CD4-positive, alpha-beta T cell treated with Interleukin-4 for 1 hour (primary cell): ENCODE measurements at places on chromosomes 12 and 14.

GRCh38 chr12:65823513-65824375, 539 bp upstream of the HMGA2 start:
- no peak for DNase-seq

- DNase-seq, result peak; percentile 68
Observed at GRCh38 chr14:53180272-53181221, 27.4 kb upstream of the DDHD1 start.

DNA sequence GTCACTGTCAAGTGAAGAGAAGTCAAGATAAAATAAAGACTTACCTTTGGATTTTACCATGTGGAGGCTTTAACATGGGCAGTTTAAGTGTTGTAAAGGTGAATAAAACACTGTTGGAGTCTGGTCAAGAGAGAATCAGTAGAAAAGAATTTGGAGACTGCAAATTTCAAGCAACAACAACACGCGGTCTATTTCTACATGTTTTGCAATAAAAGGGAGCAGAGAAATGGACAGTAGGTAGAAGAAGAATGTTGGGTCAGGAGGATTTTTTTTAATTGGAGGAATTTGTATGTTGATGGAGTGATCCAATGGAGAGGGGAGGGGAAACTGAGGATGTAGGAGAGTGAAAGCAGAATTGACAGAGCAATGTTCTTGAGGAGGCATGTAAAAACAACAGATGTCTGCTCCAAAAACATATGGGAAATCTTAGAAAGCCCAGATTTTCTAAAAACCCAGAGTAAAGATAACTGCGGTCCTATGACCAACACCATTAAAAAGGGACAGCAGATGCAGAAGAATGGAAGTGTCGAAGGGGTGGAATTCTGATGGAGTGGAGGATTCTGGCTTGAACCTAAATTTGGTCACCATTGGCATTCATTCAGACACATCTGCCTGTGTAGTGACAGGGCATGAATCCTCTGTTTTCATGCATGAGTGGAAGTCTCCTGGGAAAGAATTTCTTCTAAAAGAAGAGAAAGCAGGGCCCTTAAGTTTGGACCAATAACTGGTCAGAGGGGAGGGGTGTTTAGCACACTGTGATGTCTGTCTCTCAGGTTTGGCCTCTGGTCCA, 68.0 kb upstream of the OSBPL8 start:
- DNase-seq, result no peak

GRCh38 chr14:90911121-90911520, 94.9 kb upstream of the TTC7B start:
- DNase-seq, result no peak

GRCh38 chr12:57522887-57523705, 472 bp downstream of the MBD6 start:
- DNase-seq, result peak; percentile 69

- DNase-seq, result no peak
Observed at GRCh38 chr14:21203470-21204166, 47.8 kb upstream of the OR5AU1 start.

GRCh38 chr14:23520899-23521533, 30.5 kb downstream of the ZFHX2 start:
- DNase-seq, result no peak

GRCh38 chr12:6182279-6182898, 17.8 kb upstream of the CD9 start:
- no peak for DNase-seq

GRCh38 chr14:60227291-60227690, 21.7 kb upstream of the PPM1A start:
- DNase-seq, result no peak

DNA sequence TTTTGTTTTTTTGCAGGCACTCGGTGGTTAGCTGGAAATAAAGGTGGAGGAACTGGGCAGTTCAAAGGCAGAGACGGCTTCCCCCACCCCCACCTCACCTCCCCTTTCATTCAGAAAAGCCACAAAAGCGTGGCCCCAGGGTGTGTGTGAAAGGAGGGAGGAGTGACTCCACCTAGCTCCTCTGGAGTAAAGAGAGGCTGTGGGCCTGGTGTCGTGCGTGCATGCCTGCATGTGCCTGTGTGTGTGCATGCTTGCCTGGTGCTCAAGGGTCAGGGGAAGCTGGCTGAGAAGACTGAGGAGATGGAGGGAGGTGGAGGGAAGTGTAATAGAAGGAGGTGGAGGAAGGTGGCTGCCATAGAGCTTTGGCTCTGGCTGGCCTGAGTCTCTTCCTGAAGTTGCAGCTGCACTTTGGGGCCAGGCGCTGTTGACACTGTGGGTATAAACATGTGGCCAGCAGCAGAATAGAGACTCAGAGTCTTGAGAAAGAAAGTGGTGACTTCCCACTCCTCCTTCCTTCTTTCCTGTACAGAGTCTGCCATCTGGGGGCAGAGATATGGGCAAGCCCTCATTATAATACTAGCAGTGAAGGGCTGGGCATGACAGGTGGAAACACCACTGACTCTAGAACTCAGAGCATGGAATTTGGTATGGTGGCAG, 36.9 kb upstream of the SINHCAF start:
- peak; percentile 21 for DNase-seq

DNA sequence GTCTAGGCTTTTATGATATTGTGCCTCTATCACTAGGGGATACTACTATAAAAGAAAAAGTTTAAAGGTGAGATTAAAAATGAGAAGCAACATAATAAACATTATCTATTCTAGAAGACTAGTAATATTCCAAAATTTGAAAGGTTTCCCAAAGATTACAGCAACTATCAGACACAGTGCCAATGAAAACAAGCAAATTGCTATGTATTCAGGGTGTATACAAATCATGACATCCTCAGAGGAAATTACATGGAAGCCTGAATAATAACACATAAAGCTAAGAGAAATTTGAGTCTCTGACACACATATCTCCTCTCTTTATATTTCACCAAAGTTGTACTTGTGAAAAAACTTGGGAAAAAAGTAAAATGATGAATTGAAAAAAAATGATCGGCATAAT, 327.0 kb downstream of the SEC23A start:
- no peak for DNase-seq

GRCh38 chr14:55535516-55536203, 44.3 kb upstream of the KTN1 start:
- no peak for DNase-seq

GRCh38 chr12:39065455-39065854, 160.1 kb upstream of the CPNE8 start:
- no peak for DNase-seq

GRCh38 chr14:63603749-63604277, 37.9 kb downstream of the WDR89 start:
- no peak for DNase-seq

GRCh38 chr12:3580094-3580749, 89.2 kb downstream of the PRMT8 start:
- DNase-seq, result no peak

DNA sequence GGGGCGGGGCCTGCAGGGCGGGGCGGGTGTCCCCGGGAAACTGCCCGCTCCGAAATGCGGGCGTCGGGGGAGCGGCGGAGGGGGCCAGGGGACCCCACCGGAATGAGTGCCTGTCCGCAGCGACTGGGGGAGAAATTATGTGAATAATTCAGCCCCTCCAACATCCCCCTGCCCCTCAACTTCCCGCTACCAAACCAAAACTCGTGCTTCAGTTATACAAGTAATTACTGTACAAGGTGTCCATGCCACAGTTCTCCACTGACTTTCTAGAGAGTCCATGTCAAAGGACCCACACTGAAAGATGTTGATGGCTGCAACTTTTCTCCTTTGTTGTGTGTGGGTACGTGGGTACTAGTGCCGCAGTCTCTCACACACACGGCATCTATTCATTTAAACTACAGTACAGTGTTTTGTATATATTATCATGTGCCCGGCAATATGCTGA, 414 bp upstream of the CDK17 start:
- no peak for DNase-seq

DNA sequence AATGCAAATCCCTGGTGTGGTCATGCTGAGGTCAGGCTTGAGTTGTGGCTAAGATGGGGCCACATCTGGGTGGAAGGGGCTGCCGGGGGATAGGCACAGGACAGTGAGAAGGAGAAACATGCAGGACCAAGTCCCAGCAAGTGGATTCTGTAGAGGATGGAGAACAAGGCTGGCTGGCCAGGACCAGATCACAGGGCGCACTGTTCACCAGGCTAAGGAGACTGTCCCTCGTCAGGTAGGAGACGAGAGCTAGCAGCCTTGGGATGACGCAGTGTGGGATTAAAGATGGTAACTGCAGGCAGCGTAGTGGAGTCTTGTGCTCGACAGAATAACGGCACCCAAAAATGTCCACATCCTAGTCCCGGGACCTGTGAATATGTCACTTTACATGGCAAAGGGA, 336.1 kb downstream of the BCL11B start:
- DNase-seq, result peak; percentile 7

DNA sequence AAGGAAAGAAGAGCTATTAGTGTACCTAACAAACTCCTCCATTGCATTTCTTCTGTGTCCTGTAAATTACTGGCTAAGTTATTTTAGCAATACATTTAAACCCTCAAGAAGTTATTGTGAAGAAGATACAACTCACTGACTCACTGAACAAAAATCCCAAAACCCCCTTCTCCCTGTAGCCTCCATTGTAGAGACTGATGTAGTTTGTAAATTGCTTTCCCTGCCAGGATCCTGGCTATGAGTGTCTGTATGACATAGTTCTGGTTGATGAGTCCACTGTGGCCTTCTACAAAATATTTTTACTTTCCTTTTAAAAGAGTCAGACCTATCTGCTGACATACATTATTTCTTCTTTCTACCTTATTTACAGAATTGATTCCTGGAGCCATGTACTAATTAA, 155.6 kb downstream of the SLC6A15 start:
- DNase-seq, result no peak

DNA sequence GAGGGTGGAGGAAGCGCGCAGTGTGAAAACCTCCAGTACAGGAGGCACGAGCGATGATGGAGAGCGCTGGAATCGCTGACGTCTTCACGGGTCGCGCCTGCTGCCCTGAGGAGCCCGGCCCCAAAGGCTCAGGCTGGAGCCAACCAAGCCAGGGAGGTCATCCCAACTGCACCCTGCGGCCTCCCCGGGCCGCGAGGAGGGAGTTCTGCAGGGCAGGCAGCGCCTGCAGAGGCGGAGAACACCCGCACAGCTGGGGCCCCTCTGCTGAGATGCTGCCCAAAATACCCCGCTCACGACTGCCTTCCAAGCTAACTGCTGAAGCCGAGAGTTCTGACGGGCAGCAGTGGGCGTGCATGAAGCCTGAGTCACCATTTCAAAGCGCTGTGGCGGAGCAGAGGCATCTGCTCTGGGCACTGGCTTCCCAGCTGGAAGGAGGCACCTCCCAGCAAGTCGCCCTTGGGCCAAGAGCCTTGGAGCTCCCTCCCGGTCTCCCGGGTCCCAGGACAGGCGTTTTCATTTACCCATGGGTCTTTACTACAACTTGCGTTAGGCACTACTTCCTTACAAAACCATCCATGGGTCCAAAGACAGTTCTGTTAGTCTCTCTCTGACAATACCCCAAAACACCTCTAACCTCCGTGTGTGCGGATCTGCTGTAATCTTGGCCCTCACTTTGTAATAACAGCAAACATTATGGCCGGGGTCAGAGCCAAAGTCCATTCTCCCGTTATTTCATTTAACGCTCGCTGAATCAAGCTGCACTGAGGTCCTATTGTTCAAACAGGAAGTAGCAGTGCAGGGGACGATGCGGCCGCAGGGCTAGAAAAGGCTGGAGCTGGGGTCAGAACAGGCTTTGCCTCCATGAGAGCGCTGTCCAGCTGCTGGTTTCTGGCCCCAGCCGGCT, 60.1 kb upstream of the RIMBP2 start:
- DNase-seq, result no peak

DNA sequence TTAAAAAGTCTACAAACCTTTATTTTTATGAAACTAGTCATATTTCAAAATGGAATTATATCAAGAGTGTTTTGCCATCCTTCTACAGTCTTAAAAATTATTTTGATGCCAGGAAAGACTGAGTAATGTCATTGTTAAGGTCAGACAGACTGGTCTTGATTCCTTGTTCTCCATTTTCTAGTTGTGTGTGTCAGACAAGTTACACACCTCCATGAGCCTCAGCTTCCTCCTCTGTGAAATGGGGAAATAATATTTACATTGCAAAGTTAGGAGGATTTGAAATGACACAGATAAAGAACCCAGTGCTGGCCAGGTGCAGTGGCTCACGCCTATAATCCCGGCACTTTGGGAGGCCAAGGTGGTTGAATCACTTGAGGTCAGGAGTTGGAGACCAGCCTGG, 47.4 kb upstream of the ELK3 start:
- no peak for DNase-seq

- DNase-seq, result no peak
Observed at GRCh38 chr12:118418385-118419057, 42.2 kb downstream of the SUDS3 start.

- DNase-seq, result no peak
Observed at GRCh38 chr12:1346126-1346525, 248.3 kb downstream of the FBXL14 start.

GRCh38 chr14:61822458-61822857, 60.2 kb downstream of the SNAPC1 start:
- no peak for DNase-seq

DNA sequence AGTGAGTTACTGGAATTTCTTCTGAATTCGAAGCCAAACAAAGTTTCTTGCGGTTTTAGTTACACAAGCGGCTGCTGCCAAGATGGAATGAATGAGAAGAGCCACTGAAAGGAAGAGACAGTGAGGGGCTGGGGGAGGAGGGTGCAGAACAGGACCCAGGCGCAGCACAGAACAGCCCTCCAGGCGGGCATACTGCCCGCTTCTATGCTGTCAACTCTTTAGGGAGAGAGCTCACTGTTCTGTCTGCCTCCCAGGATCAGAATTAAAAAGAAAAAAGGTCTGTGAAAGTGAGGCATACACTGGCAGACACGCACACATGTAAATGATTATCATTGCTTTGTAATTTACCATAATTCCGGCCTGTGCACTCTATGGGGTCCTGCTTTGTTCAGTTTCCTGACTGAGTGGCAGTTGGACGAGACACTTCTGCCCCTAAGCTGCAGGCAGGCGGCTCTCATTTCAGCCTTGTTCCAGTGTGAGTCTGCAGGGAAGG, 231.6 kb downstream of the CACNA1C start:
- no peak for DNase-seq

DNA sequence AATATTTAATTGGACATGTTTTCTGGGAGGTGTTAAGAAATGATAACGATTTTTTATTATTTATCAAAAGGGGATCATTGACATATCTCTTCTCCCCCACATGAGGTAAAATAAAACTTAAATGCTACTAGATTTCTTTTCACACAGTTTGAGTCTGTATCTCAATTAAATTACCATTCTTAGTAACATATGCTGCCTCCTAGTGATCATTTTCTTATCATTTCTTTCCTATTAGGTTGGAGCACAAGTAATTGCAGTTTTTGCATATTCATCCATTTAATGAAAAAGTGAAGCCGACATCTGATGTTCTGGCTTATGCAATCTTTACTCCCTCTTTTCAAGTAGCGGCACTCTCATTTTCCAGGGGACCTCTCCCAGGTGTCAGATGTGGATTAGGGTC, 24.9 kb downstream of the PUS7L start:
- no peak for DNase-seq

GRCh38 chr14:102232348-102232625, 72.7 kb downstream of the MOK start:
- DNase-seq, result no peak

- no peak for DNase-seq
Observed at GRCh38 chr12:57180321-57180989, 33.0 kb upstream of the LRP1-AS start.
